ENCODE measurements at places on chromosomes 16 and 17.

GRCh38 chr16:83171396-83171795 is 544.6 kb downstream of the CDH13 start:
- DNase-seq, result no peak

DNA sequence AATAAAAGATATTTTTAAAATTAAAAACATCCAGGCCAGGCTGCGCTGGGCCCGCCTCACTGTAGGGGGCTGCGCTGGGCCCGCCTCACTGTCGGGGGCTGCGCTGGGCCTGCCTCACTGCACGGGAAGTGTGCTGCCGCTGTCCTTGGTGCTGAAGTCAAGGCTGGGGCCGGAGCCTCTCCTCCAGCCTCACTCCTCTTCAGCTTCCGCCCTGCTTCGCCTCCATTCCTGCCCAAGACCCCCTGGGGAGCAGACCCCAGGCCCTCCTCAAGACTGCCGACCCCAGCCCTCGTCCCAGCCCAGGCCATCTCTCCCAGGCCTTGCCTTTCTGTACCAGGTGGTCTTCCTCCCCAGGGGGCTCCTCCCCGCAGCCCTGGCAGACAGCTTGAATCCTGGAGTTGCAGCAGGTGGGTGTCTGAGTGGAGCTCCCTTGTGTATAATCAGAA is 26.2 kb downstream of the ENDOV start:
- DNase-seq, result no peak

DNA sequence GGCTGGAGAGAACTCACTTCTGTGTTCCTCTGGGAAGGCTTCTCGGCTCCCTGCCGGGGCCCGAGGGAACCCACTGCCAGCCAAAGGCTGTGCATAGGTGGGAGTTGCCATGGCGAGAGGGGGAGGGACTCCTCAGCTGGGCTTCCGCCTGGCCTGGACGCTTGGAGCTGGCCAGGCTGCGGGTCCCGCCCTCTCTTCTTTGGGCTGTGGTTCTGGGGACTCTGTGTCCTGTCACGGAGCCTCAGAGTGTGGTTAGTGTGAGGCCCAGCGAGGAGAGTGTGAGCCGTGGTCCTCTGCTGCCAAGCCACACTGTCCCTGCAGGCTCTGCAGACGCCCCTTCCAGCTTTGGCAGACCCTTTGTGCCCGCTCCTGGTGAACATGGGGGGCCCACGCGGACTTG is 123.1 kb downstream of the OR1D5 start:
- DNase-seq, result no peak

- no peak for DNase-seq
Observed at GRCh38 chr17:4950075-4950745, 709 bp upstream of the ENO3 start.

- DNase-seq, result no peak
Observed at GRCh38 chr17:76927982-76928381, 59.8 kb downstream of the MGAT5B start.

GRCh38 chr16:769184-769784 is 8.8 kb downstream of the MSLN start:
- DNase-seq, result no peak

DNA sequence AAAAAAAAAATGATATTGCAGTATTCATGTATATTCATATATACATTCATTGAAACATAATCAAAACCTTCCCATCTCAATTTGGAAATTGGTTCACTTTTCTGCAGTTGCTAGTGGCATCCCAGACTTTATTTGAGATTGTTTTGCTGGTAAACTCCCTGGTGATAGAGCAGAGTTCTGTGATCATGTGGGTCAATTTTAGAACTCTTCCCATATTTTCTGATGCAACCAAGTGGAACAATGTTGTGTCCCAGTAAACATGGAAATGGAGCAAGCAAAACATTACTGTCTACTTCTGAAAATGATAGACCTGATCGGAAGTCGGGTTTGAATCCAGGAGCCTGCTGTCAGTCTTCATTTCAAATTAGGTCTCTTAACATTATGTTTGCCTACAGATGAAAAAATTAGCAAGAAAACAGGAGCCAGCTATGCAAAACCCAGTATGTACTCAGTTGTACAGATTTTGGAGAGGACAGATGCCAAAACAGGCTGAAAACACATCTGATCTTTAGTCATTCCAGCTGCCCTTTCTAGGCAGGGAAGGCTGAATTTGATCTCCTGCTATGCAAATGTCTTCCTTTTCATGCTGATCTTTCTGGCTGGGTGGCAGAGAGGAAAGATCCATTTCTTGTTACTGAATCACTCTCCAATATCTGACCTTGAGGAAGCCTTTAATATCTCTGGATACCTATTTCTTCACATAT is 786.6 kb upstream of the SOX9 start:
- DNase-seq, result no peak

GRCh38 chr16:54144572-54144947 is 142.0 kb downstream of the IRX3 start:
- no peak for DNase-seq

DNA sequence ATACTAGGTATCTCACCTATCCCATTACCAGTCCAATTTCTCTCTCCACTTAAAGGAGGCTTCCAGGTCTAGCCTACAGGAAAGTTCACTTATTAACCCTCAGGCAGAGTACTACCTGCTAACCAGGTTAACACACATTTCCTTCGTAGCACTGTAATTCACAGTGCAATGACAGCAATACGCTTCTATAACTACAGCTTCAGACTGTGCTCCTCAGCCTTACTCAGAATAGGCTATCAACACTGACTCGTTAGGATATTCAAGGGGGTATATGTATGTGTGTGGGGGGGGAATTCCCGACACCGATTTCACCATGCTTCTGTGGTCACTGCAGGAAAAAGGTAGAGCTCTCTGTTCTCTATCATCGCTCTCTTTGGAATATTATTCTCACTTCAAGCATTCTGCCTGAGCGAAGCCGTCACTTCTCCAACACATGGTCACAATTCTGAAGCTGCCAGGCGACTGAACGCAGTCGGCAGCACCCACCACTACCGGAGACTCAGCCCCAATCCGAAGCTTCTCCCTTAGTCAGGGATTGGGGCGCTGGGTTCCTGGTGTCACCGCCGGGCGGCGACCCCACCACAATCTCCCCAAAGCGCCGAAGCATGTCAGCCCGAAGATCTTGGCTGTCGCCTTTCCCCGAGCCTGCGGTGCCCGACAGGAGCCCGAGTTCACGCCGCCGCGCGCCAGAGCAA is 618 bp downstream of the GGA3 start:
- no peak for DNase-seq

DNA sequence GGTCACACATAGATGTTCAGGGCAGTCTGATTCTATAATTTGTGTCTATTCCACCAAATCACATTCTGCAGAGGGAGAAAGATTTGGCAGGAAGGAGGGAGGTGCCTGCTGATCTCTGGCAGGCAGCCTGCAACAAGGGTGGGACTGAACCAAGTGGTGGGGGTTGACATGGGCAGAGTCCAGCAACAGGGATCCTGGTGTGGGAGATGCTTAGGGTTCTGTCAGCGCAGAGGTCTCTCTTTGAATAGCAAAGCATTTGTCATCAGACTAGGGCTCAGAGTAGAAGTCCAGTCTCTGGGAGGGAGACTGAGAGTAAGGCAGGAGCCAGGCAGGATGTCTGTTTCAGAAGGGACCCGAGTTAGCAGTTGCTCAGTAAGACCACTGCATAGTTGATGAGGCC is 94.6 kb downstream of the UTP18 start:
- DNase-seq, result no peak

GRCh38 chr16:78778101-78779004 is 678.9 kb downstream of the WWOX start:
- DNase-seq, result no peak

DNA sequence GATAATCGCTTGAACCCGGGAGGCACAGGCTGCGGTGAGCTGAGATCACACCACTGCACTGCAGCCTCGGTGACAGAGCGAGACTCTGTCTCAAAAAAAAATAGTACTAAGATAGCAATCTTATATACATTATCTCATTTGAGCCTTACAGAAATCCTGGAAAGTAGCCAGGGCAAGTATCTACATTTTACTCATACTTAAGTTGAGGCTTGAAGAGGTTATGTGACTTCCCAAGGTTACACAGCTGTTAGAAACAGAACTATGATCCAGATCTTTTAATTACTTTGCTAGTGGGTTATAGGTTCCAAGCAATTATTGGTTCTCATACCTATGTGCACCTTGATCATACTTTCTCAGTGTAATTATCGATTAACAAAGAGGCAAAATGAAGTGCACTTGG is 15.4 kb downstream of the C17orf78 start:
- DNase-seq, result no peak

- no peak for DNase-seq
Observed at GRCh38 chr16:73418691-73419090, 370.8 kb upstream of the ZFHX3 start.

GRCh38 chr16:88282564-88283395 is 100.0 kb upstream of the ZNF469 start:
- DNase-seq, result no peak

DNA sequence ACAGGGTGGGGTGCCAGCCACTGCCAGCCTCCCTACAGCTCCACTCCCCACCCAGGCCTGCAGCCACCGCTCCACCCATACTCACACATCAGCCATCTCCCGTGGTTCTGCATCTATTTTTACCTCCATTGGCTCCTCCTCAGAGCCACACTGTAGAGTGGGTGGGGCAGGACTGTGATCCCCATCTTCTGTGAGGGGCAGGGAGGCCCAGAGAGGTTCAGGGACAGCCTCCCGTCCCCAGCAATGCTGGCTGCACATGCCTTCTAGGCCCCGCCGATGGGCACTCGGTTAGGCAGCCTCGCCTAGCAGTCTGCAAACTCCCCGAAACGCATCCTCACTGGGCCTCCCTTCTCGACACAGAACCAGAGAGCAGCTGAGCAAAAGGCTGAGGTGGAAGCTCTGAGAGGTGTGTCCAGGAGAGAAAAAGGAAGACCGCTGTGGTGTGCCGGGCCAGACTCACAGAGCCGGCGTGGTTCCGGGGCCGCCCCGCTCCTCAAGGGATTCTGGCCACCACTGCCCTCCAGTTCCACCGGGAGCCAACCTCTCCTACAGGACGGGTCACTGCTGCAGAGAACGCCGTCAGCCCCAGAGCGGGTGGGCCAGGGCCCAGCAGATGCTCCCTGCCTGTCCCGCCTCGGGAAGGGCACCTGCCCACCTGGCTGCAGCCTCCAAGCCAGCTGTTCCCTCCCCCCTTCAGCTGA is 71.9 kb downstream of the ABR start:
- DNase-seq, result no peak

DNA sequence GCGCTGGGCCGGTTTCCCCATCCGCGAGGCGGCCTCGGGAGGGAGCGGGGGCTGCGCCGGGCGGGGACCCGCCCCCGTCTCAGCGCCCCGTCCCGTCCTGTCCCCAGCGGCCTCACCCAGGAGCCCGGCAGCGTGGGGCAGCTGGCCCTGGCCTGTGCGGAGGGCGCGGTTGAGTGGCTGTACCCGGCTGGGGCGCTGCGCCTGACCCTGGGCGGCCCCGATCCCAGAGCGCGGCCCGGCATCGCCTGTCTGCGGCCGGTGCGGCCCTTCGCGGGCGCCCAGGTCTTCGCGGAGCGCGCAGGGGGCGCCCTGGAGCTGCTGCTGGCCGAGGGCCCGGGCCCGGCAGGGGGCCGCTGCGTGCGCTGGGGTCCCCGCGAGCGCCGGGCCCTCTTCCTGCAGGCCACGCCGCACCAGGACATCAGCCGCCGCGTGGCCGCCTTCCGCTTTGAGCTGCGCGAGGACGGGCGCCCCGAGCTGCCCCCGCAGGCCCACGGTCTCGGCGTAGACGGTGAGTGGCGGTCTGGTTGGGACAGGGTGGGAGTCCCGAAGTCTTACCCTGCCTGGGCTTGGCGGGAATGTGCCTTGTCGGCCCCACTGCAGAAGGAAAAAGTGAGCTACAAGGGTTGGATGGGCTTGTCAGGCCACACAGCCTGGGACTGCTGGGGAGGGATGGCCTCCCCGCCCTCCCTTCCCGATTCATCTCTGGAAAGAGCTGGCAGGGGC is 720 bp downstream of the METRN start:
- DNase-seq, result no peak
